ENCODE measurements at places on chromosomes 12 and 14. TPM values are rescaled to one million over a fixed set of nuclear protein-coding genes. Genes with fewer than 3 reads are reported as not detected.

DNA sequence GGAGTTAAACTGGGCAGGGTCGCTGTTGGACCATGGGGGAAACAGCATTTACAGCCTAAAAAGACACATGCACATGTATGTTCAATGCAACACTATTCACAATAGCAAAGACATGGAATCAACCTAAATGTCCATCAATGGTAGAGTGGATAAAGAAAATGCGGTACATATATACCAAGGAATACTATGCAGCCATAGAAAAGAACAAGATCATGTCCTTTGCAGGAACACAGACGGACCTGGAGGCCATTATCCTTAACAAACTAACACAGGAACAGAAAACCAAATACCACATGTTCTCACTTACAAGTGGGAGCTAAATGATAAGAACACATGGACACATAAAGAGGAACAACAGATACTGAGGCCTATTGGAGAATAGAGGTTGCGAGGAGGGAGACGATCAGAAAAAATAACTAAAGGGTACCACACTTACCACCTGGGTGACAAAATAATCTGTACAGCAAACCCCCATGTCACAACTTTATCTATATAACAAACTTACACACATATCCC, 25.0 kb upstream of the SRP54 start:
- DNase-seq: no peak

DNA sequence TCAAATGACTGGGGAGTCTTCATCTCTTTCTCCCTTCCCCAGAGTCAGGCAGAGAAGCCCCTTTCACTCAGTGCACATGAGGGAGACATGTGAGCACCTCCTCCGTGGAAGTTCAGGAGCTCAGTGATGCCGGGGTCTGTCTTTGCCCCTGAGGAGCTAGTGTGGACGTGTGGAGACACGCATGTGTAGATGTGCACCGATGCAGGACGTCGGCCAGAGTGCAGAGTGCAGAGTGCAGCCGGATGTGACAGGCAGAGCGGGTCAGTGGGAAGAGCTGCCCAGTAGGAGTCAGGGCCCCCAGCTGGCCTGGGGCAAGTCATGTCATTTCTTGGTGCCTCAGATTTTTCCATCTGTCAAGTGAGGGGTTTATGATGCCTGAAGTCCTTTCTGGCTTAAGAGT, 20.7 kb downstream of the TSPAN9 start:
- DNase-seq: no peak

- no peak for DNase-seq
Measured at GRCh38 chr14:101408077-101408831, 153.0 kb upstream of the DIO3 start.

DNA sequence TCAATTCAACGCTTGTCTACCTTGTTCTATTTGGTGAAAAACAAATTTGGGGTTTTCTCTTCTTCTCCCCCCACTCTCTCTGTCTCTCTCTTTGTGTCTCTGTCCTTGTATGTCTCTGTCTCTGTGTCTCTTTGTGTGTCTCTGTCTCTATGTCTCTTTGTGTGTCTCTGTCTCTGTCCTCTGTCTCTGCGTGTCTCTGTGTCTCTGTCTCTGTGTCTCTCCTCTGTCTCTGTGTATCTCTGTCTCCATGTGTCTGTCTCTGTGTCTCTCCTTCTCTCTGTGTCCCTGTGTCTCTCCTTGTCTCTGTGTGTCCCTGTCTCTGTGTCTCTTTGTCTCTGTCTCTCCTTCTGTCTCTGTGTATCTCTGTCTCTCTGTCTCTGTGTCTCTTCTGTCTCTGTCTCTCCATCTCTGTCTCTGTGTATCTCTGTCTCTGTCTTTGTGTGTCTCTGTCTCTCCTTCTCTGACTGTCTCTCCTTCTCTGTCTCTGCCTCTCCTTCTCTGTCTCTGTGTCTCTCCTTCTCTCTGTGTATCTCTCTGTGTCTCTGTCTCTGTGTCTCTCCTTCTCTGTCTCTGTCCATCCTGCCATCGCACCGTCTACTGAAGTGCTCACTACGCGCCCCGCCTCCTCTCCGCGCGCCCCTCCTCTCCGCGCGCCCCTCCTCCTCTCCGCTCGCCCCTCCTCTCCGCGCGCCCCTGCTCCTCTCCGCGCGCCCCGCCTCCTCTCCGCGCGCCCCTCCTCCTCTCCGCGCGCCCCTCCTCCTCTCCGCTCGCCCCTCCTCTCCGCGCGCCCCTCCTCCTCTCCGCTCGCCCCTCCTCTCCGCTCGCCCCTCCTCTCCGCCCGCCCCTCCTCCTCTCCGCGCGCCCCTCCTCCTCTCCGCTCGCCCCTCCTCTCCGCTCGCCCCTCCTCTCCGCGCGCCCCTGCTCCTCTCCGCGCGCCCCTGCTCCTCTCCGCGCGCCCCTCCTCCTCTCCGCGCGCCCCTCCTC, 12.8 kb downstream of the LRCOL1 start:
- no peak for DNase-seq

The KCNC2 gene
- total RNA-seq: 2.5 TPM

The PLEKHG3 gene
- total RNA-seq: 83.9 TPM

The SPIC gene
- total RNA-seq: not detected
